ENCODE measurements at places on chromosomes 5 and 9.

- no peak for DNase-seq
These were observed 3.5 kb downstream of the HBEGF start for GRCh38 chr5:140342896-140343295.

- DNase-seq, result no peak
These were observed 18.4 kb upstream of the SCGB3A2 start for GRCh38 chr5:147859962-147860640.

GRCh38 chr9:16413509-16414016 is 456.9 kb downstream of the BNC2 start:
- DNase-seq, result no peak

DNA sequence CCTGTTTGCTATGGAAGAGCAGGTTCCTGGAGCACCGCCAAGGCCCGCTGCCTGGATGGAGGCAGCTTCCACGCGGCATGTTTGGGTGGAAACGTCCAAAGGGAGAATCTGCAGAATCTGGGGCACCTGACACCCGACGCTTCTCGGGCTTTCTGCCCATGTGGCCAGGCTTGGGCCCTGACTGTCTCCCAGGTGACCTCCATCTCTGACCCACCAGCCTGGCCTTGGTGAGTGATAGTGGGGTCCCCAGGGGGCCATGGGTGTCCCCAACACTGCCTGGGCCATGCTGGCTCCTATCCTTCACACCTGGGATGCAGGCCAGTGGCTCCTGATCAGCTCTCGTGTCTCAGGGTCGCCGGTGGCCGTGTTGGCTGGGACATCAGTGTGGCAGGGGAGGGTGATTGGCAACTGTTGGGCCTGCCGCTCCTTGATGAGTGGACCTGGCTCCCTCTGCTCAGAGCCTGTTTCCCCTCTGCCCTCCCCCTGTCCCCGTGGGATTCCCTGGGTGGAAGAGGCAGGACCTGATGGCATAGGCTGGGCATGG is 34.0 kb downstream of the GLT6D1 start:
- DNase-seq, result no peak

DNA sequence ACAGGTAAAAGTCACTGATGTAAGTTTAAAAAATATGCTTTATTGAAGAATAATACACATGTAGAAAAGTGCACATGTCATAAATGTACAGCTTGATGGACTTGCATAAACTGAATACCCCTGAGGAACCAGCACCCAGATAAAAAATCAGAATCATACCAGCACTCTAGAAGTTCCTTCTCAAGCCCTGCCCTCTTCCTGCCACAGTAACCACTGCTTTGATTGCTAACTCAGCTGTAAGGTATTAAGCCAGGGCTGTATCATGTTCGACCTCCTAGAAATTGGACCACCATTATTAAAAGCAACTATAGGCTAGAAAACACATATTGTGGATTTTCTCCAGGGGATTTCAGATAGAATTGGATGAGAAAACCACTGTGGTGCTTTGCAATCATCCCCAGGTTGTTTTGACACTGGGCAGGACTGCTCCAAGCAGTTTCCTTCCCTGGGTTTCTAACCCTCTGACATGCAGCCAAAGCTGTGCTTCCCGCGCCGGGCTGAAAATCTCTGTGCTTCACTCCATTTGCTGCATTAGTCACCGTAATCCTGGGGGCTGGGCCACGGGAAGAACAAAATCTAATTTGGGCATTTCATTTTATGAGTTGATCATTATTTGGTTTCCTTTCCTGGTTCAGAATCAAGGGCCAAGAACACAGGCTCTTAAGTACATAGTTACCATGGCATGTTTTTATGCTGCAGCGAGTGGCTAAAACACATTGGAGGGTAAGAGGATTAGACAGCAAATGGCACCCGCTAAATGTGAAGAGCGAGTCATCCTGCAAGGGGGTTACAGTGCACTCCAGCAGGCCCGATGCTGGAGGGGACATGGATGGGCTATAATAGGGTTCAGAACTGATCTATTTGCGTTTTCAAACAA is 139.4 kb upstream of the IL12B start:
- no peak for DNase-seq

All from esophagus squamous epithelium (tissue), 5 donors.